Dermis blood vessel endothelial cell (primary cell): ENCODE measurements at places on chromosomes 4 and X. TPM values are rescaled to one million over a fixed set of nuclear protein-coding genes. Genes with fewer than 3 reads are reported as not detected.

GRCh38 chr4:89373394-89373793, 65.8 kb upstream of the GPRIN3 start:
- DNase-seq: no peak

DNA sequence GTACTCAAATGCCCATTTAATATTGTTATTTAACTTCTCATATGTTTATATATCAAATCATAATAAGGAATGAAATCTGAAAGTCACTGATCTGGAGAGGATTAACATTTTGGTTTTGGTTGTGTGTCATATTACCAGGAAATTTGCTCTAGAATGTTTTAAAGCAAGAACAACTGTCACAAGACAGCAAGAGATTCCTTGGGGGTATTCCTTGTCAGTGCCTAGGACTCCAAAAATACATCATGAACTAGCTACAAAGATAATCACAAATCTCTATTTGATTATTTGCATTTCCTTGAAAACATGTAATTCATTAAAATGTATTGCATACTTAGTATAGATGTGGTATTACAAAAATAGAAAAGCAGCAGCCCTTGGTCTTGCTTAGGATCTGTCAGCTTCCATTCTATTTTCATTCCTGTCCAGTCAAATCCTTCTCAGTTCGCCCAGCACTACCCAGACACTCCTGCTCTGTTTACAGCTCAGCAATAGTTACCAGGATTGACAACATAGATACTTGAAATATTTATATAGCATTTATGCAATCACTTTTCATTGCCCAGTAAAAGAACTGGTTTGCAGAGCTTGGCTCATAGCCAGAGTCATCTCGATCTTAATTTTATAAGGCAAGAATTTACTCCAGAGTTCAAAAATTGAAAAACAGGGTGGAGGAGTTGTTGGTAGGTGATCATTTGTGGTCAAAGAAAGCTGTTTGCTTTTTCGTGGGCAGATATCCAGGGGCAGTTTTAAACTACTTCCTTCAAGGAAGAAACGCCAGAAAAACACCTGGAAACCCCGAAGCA, 9.2 kb upstream of the BMP3 start:
- DNase-seq: no peak

GRCh38 chrX:56729152-56729850, at the start of gene NBDY:
TSS of gene NBDY (plus strand) at chrX:56729243. CDS start at chrX:56729354, 111 bp downstream.
- peak; percentile 59 for DNase-seq

GRCh38 chr4:139975830-139976272, 178.1 kb downstream of the MAML3 start:
- peak; percentile 60 for DNase-seq

ADH6 gene
- not detected in 2 replicates for total RNA-seq

FAM53A gene
- total RNA-seq: 1.1 and 2.4 TPM in 2 replicates
